ENCODE measurements at places on chromosomes 12 and 14. TPM values are rescaled to one million over a fixed set of nuclear protein-coding genes. Genes with fewer than 3 reads are reported as not detected.

Gene SCNN1A
- 63.8 TPM for total RNA-seq

Gene KRT8
- 815 TPM for total RNA-seq

Gene MEG3
- total RNA-seq = 77.9 TPM

Gene KLRG1
- 2.4 TPM for total RNA-seq

Gene VDR
- 12.6 TPM for total RNA-seq

Gene GLI1
- 4.2 TPM for total RNA-seq

Gene KCNH5
- not detected for total RNA-seq

Gene CABP1
- 5.9 TPM for total RNA-seq

Gene PMCH
- not detected for total RNA-seq

Gene HSP90B1
- total RNA-seq = 426 TPM

Gene KLRC2
- 3.1 TPM for total RNA-seq

Gene SETD3
- total RNA-seq = 67.7 TPM

Gene DDN
- 0.10 TPM for total RNA-seq

Gene ATP5F1B
- total RNA-seq = 601 TPM

Gene LARP4
- 94.3 TPM for total RNA-seq

Gene SDR9C7
- total RNA-seq = not detected

All from ureter (tissue), 1 donor.